Kidney capillary endothelial cell (primary cell): ENCODE measurements at places on chromosomes 3 and 15.

DNA sequence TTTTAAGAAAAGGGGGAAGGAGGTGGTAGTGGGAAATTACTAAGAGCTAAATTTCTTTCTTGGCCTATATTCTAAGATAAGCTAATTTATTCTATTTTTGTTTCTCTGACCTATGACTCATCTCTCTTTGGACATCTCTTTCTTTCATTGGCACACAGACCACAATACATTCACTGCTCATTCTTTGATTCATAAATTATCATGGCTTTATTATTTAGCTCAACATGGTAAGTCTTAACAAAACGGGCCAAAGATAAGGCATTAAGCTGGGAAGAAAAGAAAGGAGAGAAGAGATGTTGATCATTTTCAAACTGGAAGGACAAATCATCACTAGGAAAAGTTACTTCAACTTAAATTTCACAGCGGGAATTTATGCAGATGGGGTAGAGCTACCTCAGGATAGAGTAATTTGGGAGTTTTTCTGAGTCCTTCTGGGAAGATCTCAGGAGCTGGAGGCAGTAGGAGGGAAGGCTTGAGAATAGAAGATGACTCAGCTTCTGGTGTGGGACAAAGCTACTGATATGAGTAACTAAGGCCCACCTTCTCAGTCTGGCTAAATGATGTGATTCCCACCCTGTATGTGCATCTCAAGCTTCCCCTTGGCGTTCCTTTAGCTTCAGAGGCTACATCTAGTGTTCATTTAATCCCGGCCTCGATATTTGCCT, 7.5 kb upstream of the ALCAM start:
- peak; percentile 60 for DNase-seq

DNA sequence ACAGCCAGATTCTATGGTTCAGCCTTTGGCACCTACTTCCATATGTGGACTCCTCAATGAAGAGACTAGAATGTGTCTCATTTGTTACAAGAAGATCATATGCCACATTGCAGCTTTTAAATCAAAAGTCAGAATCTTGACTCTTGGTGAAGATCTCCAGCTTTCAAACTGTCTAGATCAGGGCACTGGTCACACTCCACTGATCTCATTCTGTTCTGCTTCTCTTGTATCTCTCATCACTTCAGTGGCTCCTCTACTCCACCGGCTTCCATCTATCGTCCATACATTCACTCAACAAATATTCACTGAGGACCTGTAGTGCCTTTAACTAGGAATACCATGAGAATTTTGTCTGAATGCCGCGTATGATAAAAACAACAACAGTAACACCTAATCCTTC, 203.3 kb upstream of the LPP start:
- no peak for DNase-seq

GRCh38 chr3:31010491-31010890, 116.0 kb upstream of the GADL1 start:
- peak; percentile 38 for DNase-seq

- DNase-seq: no peak
These were observed 20.1 kb upstream of the PPIB start for GRCh38 chr15:64182859-64183370.

- DNase-seq: no peak
These were observed 100.6 kb downstream of the OXNAD1 start for GRCh38 chr3:16365491-16366128.

DNA sequence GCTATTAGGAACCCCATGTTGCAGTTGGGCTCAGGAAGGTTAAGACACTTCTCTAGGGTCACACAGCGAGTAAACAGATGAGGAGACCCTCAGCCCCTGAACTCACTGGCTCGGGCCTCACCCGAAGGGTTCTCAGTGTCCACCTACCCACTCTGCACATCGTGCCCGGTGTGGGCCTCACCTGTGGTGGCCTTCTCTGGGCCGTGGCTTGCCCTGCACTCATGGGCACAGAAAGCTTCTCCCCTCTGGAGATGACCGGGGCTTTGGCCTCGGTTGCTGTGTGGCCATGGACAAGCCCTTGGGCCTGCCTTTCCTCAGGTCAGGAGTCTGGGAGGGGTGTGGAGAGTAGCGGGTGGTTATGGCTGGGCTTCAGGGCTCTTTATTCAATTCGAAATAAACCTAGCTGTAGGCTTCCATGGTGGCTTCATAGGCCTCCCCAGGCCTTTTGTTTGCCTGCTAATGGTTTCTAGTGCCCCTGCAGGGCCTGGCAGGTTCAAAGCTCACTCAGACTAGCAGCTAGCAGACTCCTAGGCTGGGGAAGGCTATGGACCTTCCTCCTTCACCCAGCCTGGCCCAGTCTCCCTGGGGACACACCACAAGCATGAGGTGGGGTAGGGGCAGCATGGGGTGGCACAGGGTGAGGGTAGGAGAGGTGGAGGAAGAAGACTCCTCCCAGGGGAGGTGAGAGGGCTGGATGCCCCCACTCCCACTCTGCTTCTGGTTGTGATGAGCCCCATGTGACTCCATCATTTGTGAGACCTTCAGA, 103.1 kb downstream of the LINGO1 start:
- DNase-seq: no peak

GRCh38 chr3:156483961-156484787, 70.7 kb downstream of the SSR3 start:
- peak; percentile 76 for DNase-seq

- no peak for DNase-seq
These were observed 38.5 kb upstream of the COL8A1 start for GRCh38 chr3:99599894-99600293.

GRCh38 chr3:57026944-57027343, 33.5 kb upstream of the SPATA12 start:
- no peak for DNase-seq

- DNase-seq: no peak
These were observed 10.3 kb upstream of the EIF5A2 start for GRCh38 chr3:170918715-170919114.

DNA sequence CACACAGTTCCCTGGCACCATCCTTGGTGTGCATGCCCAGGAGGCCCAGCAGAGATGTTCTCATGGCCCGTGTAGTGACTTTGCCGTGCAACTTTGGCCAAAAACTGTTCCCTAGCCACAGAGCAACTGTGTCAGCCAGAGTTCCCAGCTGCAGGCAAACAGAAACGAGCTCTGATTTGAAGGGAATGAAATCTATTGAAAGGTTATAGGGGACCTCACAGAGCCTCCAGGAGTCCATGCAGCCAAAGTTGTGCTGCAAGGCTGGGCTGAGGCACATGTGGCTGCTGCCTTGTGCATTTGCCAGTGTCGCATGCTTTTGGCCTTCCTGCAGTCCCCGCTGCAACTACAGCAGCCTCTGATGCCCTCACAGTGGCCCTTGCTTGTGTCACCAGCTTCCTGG, 70.5 kb downstream of the PLXNA1 start:
- no peak for DNase-seq

- DNase-seq: no peak
These were observed 819 bp downstream of the KLHL40 start for GRCh38 chr3:42685891-42686820.

DNA sequence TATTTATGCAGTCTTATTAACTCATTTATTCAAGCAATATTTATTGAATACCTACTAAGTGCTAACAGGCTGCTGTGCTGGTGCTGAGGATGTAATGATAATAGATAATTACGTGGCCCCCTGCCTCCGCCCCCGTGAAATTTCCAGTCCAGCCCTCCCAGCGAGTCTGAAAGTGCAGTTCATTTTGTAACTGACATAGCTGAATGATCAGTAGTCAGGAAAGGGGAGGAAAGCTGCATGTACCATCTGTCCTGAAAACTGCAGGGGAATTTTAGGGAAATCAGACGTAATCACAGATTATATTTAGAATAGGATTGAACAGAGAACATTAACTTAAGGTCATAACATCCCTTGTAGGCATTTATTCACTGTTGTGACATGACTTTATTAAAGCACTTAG, 736.8 kb downstream of the MCTP2 start:
- DNase-seq: no peak

GRCh38 chr3:74883690-74884089, 269.2 kb upstream of the CNTN3 start:
- no peak for DNase-seq

- DNase-seq: no peak
These were observed 682.5 kb downstream of the GRM7 start for GRCh38 chr3:7543294-7543880.

- no peak for DNase-seq
These were observed 17.1 kb upstream of the PLSCR1 start for GRCh38 chr3:146561463-146561862.

DNA sequence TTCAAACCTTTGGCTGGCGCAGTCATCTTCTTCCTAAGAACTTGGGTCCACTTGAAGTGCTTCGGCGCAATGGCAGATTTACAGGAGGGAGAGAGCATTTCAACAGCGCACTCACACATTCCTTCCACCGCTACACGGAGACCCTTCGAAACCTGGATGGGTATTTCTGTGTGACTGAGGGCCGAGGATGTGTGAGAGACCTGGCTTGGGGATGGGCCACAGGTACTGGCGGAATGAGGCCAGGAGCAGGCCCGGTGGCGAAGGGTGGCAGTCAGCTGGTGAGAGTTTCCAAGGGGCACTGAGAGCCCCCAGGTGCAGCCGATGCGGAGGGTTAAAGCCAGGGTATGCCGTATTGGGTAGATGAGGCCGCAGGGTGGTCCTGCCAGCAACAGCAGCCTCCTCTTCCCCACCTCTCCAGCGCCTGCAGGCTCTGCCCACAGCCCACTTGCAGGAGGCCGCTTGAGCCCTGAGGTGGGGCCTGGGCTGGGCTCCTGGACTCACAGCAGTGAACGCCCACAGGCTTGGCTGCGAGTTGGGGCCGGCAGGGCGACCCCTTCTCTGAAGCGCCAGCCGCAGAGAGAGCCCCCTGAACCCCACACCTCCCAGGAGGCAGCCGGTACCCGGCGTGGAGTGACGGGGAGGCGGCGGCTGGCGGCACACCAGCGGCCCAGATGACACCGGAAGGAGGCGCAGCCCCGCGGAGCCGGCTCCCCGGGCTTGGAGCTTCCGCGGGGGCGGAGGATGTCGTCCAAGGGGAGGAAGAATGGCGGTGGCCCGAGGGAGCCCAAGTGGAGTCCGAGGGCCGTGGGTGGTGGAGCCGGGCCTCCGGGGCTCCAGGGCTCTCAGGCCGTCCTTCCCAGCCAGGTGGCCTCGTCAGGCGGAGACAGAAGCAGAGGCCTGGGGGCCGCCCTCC, 166.5 kb downstream of the NSMCE3 start:
- no peak for DNase-seq

GRCh38 chr15:67914537-67915460, 75.0 kb upstream of the RNU6-1 start:
- DNase-seq: no peak

GRCh38 chr3:33523093-33523667, 83.0 kb upstream of the UBP1 start:
- DNase-seq: no peak

DNA sequence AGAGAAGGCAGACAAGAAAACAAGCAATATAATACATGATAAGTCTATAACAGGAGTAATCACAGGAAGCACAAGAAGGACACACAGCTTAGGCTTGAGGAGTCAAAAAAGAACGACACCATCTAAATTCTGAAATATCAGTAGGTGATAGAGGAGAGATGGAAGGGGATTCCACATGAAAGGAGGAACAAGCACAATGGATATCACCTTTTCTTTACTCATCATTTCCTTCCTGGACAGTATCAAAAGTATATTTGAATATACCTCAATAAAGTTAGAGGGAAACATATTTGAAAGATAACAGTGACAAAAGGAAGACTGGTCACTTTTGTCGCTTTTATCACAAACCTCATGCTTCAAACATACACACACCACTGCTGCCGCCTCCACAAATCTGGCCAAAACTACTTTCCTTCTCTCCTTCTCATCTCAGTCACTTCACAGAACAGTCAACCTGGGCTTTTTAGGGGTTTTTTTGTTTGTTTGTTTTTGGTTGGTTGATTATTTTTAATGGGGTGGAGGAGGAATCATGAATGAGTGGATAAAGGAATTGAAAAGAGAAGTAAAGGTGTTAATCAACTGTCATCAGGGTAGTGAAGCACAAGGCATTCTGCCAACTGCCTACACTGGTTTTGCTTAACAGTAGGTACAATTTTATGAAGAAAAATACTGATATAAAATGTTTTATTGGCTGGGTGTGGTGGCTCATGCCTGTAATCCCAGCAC, 18.5 kb downstream of the DENND4A start:
- DNase-seq: no peak

DNA sequence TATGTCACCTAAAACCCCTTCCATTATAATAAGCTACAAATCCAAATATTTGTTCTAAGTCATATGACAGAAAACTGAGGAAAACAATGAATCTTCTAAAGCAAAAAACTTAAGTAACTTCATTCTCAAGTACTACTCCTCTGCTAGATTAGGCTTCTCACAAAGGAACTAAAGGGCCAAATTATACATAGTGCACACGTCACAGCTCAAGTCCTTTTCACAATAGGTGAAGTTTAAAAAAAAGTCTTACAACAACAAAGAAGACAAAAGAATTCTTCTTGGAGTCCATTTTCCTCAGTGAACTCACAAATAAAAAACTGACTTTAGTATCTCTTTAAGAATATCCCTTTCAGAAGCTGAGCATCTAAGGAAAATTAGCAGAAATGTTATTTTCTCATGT, 479.9 kb downstream of the MAGI1 start:
- DNase-seq: no peak

- DNase-seq: no peak
These were observed 602.1 kb upstream of the ZNF385D start for GRCh38 chr3:22353126-22353525.

- no peak for DNase-seq
These were observed 34.8 kb upstream of the CD47 start for GRCh38 chr3:108125550-108126071.

DNA sequence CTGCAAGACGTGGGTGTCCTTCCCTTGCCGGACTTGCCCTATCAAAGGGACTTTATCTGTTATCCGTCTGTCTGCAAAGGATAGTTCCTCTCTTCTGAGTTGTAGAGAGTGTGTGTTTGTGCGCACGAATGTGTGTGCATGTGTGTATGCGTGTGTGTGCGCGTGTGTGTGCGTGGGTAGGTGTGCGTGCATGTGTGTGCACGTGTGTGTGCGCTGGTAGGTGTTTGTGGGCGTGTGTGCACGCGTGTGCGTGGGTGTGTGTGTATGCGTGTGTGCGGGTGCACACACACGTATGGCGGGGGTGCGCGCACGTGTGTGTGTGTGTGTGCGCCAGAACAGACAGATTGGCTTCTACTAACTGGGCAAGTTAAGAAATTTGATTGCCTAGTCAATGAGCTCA, 4.1 kb upstream of the BMF start:
- no peak for DNase-seq

GRCh38 chr3:175512700-175513099, 653.6 kb downstream of the NAALADL2 start:
- no peak for DNase-seq
